Left cardiac atrium (tissue), 4 donors: ENCODE measurements at places on chromosomes 4 and X. TPM values are rescaled to one million over a fixed set of nuclear protein-coding genes. Genes with fewer than 3 reads are reported as not detected.

The GNRHR gene
- not detected for total RNA-seq

The LIMCH1 gene
- 168 TPM for total RNA-seq

GRCh38 chr4:57287687-57288604 is 177.8 kb upstream of the IGFBP7 start:
- DNase-seq: no peak

GRCh38 chr4:153109296-153109849 is 94.9 kb upstream of the TRIM2 start:
- no peak for DNase-seq

- DNase-seq: no peak
Measured at GRCh38 chr4:80036949-80037685, 35.9 kb downstream of the ANTXR2 start.

- no peak for DNase-seq
Measured at GRCh38 chrX:103839404-103839803, 7.3 kb upstream of the RAB9B start.
